Astrocyte of the hippocampus (primary cell): ENCODE measurements at places on chromosomes 12 and 14.
A peak's percentile ranks its signal among the peaks of the same experiment; 100 is the strongest.

GRCh38 chr12:27332407-27332713 lies 276 bp upstream of the BMAL2 start:
- DNase-seq = no peak

- no peak for DNase-seq
Measured at GRCh38 chr12:96053476-96054243, 18.3 kb upstream of the LTA4H start.

- no peak for DNase-seq
Measured at GRCh38 chr12:132746613-132747012, 15.0 kb downstream of the ANKLE2 start.

DNA sequence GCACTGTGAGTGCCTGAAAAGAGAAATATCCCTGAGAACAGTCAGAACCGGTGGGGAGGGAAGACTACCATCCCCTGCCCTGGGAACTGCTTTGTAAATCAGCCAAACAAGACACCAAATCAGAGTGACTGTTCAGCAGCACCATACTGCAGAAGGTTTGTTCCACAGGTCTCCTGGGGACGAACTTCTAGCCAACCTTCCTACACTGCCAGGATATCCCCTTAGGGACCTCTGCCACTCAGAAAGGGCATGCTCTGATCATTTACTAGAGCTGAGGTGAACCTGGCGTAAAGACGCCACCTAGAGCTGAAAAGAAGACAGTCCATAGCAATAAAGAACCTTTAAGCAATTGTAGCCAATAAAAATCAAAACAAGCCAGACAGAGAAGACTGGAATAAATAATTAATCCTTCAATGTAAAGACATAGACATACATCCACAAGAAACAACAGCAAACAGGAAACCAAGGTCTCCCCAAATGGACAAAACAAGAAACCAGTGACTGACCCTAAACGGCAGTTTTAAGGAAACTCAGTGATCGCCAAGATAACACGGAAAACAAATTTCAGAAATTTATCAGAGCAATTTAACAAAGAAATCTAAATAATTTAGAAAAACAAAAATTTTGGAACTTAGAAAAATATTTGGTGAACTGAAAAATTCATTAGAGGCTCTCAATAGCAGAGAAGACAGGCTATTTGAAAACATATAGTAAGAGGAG lies 228.1 kb upstream of the AMIGO2 start:
- DNase-seq = peak; percentile 83

- DNase-seq = no peak
Measured at GRCh38 chr12:127780881-127781280, 486.1 kb upstream of the TMEM132C start.

DNA sequence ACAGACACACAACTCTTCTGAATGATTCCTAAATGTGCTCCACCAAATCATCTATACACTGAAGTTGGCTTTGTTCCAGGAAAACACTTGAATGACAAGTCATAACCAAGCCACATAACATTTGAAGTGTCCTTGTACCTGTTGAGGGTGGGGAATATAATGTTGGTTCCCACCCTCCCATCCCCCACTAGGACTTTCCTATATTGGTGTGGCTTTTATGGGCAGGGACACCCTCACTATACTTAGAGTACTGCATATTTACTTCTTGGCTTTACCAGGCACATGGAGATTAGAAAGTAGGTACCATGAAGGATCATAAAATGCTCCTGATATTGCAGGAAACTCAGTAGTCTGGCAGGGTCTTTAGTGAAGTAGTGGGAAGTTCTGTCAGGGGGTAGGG lies 9.7 kb upstream of the BHLHE41 start:
- no peak for DNase-seq

DNA sequence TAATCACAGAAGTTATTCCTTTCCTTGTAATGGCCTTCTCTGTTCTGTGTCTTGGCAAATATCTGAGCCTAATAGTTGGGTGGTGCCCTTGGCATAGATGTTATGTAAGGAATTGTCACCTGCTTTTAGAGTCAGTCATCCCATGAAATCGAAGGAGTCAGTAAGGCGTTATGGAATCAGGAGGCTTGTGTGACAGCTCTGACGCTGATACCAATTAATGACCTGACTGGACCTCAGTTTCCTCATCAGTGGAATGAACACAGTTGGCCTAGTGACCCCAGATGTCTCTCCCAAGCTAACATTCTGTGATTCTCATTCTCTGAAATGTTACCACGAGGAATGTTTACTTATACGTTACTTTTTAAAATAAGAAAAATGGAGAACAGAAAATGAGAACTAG lies 32.1 kb downstream of the TXNRD1 start:
- no peak for DNase-seq

GRCh38 chr14:62557416-62557815 lies 487.8 kb downstream of the KCNH5 start:
- DNase-seq = no peak
